Gastrocnemius medialis (tissue), 4 donors: ENCODE measurements at places on chromosomes 4 and X. TPM values are rescaled to one million over a fixed set of nuclear protein-coding genes. Genes with fewer than 3 reads are reported as not detected.

The PLCXD1 gene
- total RNA-seq = 0.36 TPM

The HSFX3 gene
- total RNA-seq = not detected

The NELFA gene
- total RNA-seq = 21.1 TPM

The PSAPL1 gene
- not detected for total RNA-seq

The FAM149A gene
- 1.5 TPM for total RNA-seq

The TEX13D gene
- not detected for total RNA-seq
